ENCODE measurements at places on chromosomes 5 and 9. TPM values are rescaled to one million over a fixed set of nuclear protein-coding genes. Genes with fewer than 3 reads are reported as not detected.

DND1 gene
- total RNA-seq = 1.4 TPM

ATP6V1G1 gene
- total RNA-seq = 181 TPM

MEGF10 gene
- total RNA-seq = 19.5 TPM

TOPORS gene
- total RNA-seq = 19.7 TPM

LAMC3 gene
- 0.20 TPM for total RNA-seq

PGM5 gene
- 1.8 TPM for total RNA-seq

- H3K27ac ChIP-seq = no peak within 1 kb of the TSS
- H3K4me1 ChIP-seq = peaks cover 23% of the 10 kb centered on the region
- peaks cover 92% of the 10 kb centered on the region for H3K27me3 ChIP-seq
- H3K4me3 ChIP-seq = peak within 1 kb of the TSS; percentile 36
Measured at GRCh38 chr5:55226934-55227663, at the start of gene MCIDAS. Gene MCIDAS, minus strand, starts transcription at chr5:55227315. Its CDS starts 177 bp downstream, at chr5:55227138.

DNA sequence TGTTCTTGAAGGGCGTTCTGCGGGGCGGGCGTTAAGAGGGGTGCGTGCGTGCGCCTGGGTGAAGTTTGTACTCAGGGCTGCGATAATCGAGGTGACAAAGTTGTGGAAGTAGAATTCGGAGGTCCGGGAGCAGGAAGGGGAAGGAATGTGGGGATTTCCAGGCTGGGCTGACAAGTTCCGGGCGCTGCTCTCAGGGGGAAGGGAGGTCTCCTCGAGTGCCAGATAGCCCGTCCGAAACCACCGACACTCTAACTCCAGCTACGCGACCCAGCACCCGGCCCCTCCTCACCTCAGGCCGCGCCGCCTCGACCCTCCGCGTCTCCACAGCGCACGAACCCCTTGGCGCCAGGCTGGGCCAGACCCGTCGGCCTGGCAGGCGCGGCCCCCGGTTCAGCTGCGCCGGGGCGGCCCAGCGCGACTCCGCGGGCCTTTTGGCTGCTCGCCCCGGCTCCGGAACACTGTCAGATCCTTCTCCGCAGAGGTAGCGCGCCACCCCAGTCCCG lies at the start of gene IL6ST:
Gene IL6ST, minus strand, starts transcription at position 469 of the 503 bp plus-strand sequence. CDS start 18,685 bp downstream, outside the sequence.
- peak within 1 kb of the TSS; percentile 97 for H3K27ac ChIP-seq
- DNase-seq = peak; percentile 70
- peaks cover 23% of the 10 kb centered on the region for H3K4me1 ChIP-seq
- no peaks in the 10 kb centered on the region for H3K36me3 ChIP-seq
- H3K27me3 ChIP-seq = no peaks in the 10 kb centered on the region
- H3K4me3 ChIP-seq = peak within 1 kb of the TSS; percentile 91

GRCh38 chr9:72443855-72444254 lies 77.6 kb upstream of the TMC1 start:
- peaks cover 37% of the 10 kb centered on the region for H3K4me1 ChIP-seq
- no peak overlapping the region for H3K4me3 ChIP-seq
- no peak for DNase-seq
- peak overlapping the region; percentile 7 for H3K27ac ChIP-seq
- H3K27me3 ChIP-seq = no peaks in the 10 kb centered on the region

DNA sequence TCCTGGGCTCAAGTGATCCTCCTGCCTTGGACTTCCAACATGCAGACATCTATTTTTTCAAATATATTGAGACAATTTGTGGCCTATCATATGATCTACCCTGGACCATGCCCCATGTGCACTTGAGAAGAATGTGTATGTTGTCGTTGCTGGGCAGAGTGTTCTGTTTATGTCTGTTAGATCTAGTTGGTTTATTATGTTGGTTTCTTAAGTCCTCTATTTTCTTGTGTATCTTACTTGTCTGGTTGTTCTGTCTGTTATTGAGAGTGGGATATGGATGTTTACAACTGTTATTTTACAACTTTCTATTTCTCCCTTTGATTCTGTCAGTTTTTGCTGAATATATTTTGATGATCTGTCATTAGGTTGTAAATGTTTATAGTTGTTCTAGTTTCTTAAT lies 10.2 kb upstream of the TMEM171 start:
- no peak overlapping the region for H3K27ac ChIP-seq
- H3K4me3 ChIP-seq = no peak overlapping the region
- no peaks in the 10 kb centered on the region for H3K36me3 ChIP-seq
- no peak for DNase-seq

- no peak overlapping the region for H3K27ac ChIP-seq
- no peaks in the 10 kb centered on the region for H3K36me3 ChIP-seq
- H3K27me3 ChIP-seq = no peaks in the 10 kb centered on the region
- DNase-seq = no peak
Measured at GRCh38 chr5:56640763-56641406, 174.5 kb upstream of the MAP3K1 start.

- peaks cover 10% of the 10 kb centered on the region for H3K4me1 ChIP-seq
- no peak overlapping the region for H3K27ac ChIP-seq
- H3K36me3 ChIP-seq = no peaks in the 10 kb centered on the region
- DNase-seq = peak; percentile 47
Measured at GRCh38 chr9:14433351-14434157, 119.6 kb upstream of the NFIB start.

DNA sequence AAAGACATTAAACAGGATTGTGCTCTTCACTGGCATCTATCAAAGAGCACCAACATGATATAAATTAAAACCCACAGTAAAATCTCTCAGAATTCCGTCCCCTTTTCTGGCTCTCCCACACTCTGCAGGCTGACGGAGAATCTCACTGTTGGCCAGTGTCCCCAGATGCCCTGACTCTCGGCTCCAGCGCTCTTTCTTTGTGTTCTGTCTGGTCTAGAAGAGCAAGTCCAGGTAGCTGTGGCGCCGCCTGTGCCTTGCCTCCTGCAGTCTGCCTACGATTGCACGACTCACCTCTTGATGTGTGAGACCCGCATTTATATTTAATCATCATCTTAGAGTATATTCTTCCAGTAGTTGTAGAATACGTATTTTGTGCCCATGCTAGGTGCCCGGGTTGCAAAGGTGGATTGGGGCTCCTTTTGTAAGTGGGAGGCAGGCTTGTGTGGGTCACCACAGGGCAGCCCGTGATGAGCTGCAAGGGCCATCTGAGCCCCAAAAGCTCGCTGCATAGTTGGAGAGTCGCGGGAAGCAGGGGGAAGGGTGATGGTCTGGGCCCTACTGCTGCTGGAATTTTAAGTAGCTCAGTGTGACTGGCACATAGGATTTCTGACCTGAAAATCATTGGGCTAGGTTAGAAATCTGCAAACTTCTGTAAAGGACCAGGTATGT lies 55.6 kb downstream of the EHMT1 start:
- no peaks in the 10 kb centered on the region for H3K27me3 ChIP-seq
- H3K4me1 ChIP-seq = peaks cover 3% of the 10 kb centered on the region
- H3K27ac ChIP-seq = no peak overlapping the region
- no peak overlapping the region for H3K4me3 ChIP-seq

GRCh38 chr5:6343951-6344592 lies 34.3 kb downstream of the MED10 start:
- no peak for DNase-seq
- H3K36me3 ChIP-seq = no peaks in the 10 kb centered on the region
- H3K27me3 ChIP-seq = no peaks in the 10 kb centered on the region
- H3K27ac ChIP-seq = no peak overlapping the region
- no peak overlapping the region for H3K4me3 ChIP-seq
